ENCODE measurements at places on chromosomes 2 and 18.

DNA sequence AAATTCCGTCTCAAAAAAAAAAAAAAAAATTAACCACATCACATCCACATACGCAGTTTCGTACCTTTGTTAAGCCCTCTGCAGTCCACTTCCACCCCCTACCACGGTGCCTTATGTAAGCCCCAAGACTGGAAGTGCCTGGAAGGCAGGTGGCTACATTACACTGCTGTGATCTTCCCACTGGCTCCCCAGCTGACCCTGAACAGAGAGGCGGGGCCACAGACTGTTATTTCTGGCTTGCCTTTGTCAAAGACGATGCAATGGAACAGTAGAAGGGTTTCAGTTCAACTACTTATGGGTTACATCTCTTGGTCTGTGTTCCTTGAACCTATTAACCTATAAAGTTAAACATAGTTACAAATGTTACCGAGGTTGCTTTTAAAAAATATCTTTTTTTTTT is 15.7 kb upstream of the COX7A2L start:
- DNase-seq: no peak

DNA sequence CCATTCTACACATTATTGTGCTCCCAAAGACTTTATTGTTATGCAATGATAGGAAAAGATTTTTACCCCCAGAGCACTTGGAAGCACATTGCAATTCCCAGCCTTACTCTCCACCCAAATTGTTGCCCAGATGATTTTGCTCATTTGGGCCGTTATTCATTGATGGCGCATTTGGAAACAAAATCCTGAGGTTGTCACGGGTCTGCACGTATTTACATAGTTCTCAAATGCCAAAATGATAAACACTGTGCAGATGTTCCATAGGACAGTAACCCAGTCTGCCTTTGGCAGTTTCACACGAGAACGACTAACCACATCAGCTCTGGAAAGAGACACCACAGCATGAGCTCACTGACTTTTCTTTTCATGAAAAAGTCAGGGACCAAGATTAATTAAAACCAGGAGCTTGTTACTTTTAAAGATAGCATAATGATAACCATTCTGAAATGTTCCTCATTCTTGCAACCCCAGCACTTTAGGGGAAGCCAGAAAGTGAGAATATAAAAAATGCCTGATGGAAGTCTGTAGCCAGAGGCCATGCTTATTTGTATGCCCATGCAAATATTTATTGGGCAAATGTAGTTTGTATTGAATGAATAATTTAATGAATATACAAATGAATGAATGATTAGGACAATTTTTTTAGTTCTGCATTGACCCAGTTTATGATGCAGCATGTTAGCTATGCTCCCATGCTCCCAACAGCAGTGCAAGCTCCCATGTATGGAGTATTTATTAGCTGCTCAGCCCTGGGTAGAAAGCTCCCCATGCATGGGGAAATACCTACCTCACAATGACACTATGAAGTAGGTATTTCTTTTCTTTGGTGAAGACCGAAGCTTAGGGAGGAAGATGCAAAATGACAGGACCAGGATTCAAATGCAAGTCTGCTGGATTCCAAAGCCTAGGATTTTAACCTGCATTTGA is 84.6 kb downstream of the MAIP1 start:
- DNase-seq: no peak

DNA sequence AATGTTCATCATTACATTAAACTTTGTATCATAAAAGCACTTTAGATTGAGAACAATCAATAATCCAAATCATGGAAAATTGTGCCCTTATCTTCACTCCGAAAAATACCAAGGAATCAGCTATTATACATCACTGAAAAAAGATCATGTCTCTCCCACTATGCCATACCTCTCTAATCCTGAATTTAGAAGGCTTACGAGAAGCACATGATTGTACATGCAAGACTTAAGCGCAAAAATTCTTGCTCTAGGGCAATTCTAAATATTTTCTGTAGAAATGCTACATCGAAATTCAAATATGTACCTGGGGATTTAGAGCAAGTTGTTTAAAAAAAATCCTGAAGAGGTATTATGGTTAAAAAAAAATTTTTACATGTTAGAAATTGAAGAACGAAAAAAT is 1.3 kb downstream of the CYTIP start:
- DNase-seq: no peak

DNA sequence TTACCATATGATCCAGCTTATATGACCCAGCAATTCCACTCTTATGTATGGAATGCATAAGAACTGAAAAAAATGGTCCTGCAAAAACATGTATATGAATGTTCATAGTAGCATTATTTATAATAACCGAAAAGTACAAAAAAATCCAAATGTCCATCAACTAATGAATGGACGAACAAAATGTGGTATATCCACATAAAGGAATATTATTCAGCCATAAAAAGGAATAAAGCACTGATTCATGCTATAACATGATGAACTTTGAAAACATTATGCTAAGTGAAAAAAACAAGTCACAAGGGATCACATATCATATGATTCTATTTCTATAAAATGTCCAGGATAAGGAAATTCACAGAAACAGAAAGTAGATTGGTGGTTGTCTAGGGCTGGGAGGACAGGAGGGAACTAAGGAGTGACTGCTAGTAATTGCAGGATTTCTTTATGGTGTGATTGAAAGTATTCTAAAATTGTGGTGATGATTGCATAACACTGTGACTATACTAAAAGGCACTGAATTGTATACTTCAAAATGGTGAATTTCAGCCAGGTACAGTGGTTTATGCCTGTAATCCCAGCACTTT is 10.0 kb upstream of the DIS3L2 start:
- no peak for DNase-seq

GRCh38 chr2:39379643-39380524 is 57.2 kb downstream of the MAP4K3 start:
- DNase-seq: no peak

DNA sequence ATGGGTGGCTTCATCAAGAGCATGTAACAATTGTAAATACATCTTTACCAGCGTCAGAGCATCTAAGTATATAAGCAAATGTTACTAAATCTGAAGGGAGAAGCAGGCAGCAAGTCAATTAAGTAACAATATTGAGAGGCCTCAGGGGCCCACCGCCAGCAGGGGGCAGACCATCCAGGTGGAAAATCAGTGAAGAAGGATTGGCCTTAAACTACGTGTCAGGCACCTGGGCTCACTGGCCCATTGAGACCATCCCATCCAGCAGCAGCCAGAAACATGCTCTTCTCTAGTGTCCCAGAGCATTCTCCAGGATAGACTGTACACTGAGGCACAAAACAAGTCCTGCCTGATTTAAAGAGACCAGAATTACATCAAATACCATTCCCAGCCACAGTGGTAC is 96.2 kb upstream of the SNTG2 start:
- peak; percentile 12 for DNase-seq

DNA sequence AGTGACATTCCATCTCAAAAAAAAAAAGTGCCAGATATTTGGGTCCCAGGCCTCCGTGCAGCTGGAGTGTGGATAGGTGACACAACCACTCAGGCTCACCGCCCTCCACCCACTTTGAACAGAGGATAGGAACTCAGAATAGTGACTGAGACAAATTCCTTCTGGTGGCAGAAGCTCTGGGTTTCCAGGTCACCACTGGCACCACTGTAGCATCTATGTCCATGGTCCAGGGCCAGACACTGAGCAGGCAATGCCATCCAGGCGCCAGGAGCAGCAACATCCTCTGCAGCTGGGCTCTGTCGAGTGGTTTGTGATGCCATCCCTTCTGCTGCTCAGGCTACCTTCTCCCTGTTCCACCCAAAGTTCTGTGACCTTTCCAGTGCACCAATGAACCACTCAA is 81.5 kb upstream of the PTPRM start:
- DNase-seq: no peak

DNA sequence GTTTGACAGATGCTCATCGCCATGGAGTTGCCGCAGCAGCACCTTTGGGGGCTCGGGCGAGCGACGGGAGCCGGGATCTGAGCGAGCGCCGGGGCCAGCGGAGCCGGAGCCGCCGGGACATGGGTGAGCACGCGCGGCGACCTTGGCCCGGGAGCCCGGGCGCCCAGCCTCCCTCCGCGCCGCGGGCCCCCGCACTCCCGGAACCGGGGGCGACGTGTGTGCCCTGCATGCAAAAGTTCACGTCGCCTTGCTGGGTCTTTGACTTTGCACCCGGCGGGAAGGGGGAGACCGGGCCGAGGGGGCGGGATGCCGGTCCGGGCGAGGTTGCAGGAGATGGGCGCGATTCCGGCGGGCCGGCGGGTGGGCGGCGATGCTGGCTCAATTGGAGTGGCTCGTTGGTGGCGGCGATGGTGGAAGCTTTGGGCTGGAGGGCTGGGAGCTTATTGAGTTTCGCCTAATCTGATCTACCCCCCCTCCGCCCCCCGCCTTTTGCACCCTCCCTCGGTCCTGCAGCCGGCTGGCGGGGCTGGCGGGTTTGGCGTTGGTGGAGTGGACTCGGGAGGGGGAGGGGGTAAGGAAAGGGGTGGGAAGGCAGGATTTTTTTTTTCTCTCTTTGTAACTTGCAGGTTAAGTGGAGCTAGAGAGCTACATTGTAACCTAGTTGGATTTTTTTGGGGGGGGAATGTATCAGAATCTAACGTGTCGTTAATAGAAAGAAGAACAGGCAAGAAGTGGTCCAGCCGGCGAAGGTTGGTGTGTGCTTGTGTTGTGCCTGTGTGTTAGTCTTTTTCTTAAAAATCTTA is at the start of gene SETBP1:
Gene SETBP1, plus strand, starts transcription at position 616 of the 803 bp plus-strand sequence. CDS start 20,459 bp downstream, outside the sequence.
- peak; percentile 10 for DNase-seq

DNA sequence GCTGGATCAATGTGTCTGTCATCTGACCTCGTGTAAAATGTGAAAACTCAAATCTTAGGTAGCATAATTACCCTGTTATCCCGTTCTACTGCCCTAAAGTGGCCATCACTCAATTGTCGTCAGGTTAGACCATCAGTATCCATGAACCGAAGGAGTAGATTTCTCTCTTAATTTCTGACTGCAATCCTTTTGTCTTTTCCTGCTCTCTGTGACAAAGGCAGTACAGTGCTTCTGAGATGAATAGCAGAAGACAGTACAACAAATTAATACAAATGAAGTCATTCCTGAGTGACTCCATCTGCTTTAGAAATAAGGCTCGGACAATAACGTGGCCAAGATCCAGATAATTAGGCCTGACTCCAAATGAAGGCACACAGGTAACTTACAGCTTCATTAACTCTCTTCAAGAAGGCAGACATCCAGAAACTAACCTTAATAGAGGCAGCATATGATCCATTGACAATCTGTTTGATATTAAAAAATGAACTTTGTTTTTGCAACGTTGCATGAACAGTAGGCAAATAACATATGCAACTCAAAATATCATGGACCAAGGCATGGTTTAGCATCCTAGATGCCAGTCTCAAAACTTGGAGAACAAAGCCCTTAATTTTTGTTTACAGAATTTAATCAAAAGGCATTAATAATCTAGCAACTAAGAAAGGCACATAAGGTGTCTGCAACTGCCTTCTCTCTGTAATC is 96.7 kb upstream of the CDH20 start:
- no peak for DNase-seq

- DNase-seq: no peak
Measured at GRCh38 chr2:209113026-209113425, 310.8 kb upstream of the MAP2 start.

GRCh38 chr2:109592905-109593304 is 20.9 kb downstream of the SEPTIN10 start:
- DNase-seq: no peak

DNA sequence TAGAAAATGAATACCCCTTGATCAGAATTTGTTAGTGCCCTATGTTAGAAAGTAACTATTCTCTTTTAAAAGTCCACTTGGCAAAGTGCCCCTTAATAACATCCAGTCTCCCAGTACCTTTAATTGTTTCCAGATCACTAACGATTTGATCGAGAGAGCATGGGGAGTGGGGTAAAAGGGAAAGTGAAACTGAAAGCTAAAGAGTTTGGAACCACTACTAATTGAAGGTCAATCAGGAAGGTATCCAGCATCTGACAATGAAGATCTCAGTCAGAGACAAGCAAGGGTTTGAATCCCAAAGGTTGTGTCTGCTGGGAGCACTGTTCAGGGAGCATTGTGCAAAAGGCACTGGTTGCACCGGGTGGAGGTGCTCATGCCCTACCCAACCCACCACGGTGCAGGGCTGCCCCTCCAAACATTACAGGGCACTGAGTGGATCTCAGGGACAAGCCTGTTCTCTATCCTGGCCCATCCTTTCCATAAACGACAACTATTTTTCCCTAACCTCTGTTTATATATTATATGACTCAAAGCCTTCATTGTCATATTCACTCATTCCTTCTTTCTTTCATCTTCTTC is 14.6 kb upstream of the RIT2 start:
- DNase-seq: no peak

DNA sequence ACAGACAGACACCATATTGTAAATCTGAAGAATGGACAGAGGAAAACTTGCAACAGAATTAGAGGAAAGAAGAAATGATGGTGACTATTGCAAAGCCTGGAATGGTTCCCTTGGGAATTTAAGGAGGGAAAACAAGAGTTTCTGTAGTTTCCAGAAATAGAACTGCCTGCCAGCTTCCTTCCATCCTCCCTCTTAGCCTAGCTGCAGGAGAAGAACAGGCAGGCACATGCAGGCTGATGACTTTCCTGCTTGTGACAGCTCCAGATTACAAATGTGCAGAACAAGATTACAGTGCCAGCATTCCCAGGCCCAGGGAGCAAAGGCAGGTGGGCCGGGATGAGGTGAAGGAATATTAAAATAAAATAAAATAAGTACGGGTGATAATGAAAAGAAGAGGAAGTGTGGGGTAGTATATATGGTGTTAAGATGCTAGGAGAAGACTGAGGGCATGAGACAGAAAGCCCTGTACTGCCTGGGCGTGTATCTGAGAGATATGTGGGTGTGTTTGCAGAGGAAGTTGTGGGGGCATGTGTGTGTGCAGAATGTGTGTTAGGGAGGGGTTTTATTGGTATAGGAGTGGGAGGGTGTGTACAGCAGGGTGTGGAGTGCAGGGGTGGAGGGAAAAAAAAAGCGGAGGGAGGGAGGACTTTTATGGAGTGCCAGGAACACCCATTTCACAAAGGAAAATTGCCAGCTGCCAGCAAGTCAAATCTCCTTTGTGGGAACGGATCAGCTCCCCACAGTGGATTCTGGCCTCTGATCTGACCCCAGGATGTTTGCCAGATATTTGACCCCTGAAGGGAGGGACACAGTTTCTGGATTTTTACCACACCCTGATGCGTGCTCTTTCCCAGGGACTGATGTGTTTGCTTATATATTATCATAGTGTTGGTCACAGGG is 43.9 kb upstream of the NEMP2 start:
- no peak for DNase-seq

- no peak for DNase-seq
Measured at GRCh38 chr2:105470979-105471378, 72.1 kb upstream of the FHL2 start.

DNA sequence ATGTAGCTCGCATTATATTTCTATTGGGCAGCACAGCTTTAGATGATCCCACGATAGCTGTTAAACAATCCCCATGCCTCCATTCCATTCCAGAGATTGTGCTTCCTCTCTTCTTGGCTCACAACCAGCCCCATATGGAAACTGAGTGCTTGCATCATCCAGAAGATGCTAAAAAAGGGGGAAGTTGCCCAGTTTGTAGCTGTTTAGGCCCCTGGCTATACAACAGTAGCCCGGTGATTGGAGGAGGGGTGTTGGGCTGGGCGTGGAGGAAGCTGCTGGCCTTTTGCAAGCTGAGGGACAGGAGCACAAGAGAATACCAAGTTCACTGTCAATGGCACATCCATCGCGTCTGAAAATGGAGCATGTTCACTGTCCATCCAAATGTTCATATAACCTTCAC is 360.2 kb downstream of the ALK start:
- DNase-seq: no peak
